ENCODE measurements at places on chromosomes 2 and 18.

DNA sequence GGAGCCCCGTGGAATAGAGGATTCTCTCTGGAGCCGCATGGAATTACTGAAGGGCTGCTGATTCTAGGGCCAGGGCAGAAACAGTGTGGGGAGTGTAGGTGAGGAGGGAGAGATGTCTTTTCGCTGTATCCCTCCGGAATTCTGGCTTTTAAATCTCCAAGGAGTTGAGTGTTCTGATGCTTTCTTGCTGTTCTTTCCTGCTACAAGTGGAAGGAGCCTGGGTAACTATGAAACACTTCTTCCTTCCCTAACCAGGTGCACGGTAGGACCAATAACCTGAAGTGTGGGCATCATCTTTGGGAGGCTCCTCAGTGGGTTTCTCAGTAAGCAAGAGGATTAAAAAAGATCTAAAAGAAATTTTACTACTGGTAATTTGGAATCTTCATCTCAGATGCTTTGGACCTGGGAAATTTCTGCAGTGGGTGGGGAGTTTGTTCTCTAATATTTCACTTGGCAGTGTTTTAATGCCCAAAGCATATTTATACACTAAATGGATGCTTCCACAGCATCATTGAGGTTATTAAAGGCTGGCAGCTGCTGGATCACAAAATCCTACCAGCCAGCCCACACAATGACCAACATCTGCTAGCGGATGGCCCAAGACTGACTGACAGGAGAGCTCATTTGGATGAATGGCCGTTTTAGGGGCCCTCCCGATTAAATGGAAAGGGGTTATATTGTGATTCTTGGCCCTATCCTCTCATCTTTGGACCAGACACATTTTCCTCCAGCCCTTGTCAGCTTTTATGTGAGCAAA, 2.1 kb downstream of the EML6 start:
- DNase-seq, result peak; percentile 43

DNA sequence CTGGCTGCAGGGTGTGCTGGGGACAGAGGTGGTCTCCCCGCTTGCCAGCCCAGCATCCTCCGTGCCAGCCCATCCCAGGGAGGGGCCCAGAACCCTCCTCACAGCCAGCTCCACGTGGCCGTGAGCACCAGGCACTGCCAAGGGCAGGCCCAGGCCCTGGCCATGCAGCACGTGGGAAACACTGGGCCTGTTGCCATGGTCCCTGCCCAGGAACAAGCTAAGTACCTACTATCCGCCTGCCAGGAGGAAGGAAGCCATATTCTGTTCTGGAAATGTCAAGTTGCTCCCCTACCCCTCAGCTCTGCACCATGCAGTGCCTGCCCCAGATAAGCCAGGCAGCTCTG, 250.6 kb downstream of the CYP26B1 start:
- DNase-seq, result no peak

- DNase-seq, result no peak
Measured at GRCh38 chr2:102297891-102298290, 13.5 kb upstream of the IL1RL1 start.

DNA sequence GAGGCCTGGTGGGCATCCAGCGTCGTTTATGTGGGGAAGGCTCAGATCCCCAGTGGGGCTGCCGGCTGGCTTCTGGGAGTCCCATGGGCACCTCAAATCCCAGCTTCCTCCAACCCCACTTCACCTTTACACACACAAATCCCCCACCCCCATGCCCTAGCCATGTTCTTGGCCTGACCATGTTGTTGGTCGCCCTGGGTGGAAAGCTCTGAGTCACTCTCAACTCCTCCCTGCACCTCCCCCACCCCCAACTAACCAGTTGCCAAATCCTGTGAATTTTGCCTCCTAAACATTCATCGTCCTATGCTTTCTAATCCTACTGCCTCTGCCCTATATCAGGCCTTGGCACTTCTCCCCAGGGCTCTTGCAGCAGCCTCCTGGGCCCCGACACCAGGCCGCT, 6.4 kb downstream of the TNS1 start:
- no peak for DNase-seq

DNA sequence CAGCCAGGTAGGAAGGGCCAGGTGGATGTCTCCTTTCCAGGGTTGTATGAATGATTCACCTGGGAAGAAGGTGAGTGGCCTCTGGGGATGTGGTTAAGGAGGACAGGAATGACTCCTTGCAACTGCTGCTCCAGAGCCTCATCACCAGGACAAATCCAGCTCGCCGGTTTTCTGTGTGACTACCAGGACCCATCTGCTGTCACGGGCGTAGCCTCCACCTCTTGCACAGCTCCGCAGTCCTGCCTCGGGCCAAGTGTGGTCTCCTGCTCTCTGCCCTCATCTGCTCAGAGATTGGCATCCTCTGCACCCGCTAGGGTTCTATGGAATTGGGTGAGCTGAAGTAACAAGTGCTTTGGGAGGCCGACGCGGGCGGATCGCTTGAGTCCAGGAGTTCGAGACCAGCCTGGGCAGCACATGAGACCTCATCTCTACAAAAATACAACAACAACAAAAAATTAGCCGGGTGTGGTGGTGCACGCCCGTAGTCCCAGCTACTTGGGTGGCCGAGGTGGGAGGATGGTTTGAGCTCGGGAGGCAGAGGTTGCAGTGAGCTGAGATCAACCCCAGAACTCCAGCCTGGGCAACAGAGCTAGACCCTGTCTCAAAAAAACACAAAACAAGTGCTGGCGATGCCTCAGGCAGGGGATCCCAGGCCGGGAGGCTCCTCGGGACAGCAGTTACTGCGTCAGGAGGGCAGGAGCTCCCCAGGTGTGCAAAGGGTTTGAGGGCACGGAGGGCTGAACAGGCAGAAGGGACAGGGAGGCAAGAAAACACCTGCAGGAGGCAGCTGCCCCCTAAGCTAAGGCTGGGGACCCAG, 831 bp upstream of the D2HGDH start:
- DNase-seq, result no peak

- no peak for DNase-seq
Measured at GRCh38 chr2:37610638-37611289, 60.7 kb downstream of the CDC42EP3 start.

DNA sequence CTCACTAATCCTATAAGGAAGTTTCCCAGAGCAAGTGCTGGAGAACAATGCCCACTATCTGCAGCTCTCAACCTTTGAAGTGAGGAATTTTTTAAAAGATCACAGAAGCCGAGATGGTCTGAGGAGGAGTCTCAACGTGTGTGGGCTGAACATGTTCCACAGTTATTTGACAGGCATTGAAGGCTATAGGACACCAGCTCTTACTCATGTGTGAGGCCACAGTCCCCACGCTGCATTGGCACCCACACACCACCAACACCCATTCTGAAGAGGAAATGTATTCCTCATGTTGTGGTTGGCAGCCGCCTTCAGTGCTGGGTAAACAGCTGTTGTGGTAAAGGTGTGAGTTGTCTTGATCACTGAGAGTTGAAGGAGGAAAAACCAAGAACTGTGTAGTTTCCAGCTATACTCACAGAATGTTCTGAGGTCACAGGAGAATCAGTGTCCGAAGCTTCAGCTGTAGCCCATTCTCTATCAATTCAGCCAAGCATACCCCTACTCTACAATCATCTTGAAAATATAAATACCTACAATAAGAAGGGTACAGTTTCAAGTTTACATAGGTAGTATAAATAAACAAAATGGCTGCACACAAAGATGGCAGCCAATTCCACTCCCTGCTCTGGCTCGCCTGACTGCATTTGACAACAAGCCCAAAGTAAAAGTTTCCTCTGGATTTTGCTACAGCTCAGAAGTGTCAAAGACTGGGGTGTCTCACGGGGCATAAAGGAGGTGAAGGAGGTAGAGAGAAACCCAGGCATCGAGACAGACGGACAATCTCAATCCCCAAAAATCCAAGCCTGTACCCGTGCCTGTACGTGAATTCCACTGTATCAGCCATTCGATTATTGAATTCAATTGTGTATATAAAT, 12.1 kb downstream of the CD226 start:
- DNase-seq, result no peak

GRCh38 chr18:6547476-6547875, 132.8 kb upstream of the L3MBTL4 start:
- no peak for DNase-seq

DNA sequence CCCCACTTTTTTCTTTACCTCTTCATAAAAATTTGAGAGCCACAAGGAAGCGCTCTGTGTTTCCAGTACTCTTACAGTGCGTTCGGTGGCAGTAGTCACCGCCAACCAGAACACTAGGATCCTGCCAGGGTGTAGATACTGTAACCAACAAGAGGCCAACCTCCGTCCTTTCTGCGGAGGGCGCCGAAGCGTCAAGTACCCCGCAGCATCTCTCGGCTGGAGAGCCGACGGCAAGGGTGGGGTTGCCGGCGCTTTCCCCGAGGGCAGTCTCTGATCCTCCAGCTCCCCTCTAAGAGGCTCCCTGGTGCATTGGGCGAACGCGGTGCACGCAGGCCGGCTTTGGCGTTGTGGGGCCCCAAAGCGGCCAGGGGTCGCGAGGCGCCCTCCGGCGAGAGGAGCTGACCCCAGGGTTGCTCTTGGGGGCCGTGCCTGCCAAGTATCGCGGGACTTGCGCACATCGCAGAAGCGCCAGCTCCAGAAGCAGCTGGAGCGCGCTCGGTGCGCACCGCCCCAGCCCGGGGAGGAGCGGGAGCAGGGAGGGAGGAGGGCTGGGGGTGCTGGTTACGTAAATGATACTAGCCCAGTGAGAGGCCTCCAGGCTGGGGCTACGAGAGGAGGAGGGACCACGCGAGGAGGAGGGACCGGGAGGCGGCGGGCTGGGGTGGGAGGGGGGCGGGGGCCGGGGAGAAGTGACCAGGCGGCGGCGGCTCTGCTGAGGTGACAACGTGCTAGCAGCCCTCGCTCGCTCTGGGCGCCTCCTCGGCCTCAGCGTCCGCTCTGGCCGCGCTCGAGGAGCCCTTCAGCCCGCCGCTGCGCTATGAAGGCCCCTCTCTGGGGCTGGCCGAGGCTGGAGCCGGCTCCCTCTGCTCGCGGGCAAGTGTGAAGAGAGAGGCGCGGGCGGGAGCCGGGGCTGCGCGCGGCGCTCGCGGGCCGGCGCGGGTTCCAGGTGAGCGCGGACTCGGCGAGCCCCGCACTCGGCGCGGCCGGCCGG, at the start of gene GALNT13:
GALNT13 (plus strand) TSS at position 692 of the 991 bp plus-strand sequence.
- DNase-seq, result peak; percentile 95

GRCh38 chr18:76266236-76266991, 228.6 kb downstream of the ZNF516 start:
- DNase-seq, result no peak

- no peak for DNase-seq
Measured at GRCh38 chr18:9615280-9615797, 980 bp upstream of the PPP4R1 start.

DNA sequence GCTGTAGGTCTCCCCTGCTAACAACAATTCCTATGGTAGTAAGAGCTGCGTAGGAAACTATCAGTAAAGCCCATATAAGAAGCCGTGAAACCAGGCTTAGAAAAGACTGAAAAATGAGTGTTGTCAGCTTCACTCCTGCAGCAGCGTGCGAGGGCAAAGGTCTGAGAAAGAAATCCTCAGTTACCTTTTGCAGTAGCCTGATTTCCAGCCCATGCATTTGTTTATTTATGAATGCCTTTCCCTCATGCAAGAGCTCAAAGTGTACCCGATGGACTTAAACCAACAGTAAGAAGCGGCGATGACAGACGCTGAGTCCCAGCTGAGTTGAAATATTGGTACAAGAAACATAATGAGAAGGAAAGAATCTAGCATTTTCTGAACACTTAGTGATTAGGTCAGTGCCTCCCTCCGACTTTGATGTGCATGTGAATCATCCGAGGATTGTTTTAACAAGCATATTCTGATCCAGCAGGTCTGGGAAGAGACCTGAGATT, 15.0 kb upstream of the POLI start:
- DNase-seq, result no peak

Data from NCI-H2081 (cell line).